T-helper 1 cell (primary cell): ENCODE measurements at places on chromosomes 11 and 22.

DNA sequence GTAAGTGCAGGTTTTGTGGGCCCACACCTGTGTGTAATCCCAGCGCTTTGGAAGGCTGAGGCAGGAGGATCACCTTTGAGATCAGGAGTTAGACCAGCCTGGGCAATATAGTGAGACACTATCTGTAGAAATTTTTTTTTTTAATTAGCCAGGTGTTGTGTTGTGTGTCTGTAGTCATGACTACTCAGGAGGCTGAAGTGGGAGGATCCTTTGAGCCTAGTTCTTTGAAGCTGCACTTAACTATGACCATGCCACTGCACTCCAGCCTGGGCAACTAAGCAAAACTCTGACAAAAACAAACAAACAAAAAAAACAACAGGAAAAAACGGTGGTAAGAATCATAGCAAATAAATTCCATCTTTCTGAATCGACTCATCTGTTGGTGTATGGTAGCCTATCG is 268.6 kb upstream of the PDGFD start:
- no peak for DNase-seq

GRCh38 chr11:73478737-73479347 is 102.6 kb downstream of the RELT start:
- DNase-seq, result no peak

- DNase-seq, result no peak
Observed at GRCh38 chr11:106828576-106828975, 189.7 kb downstream of the GUCY1A2 start.

- DNase-seq, result no peak
Observed at GRCh38 chr22:28204382-28204781, 285.3 kb upstream of the PITPNB start.

DNA sequence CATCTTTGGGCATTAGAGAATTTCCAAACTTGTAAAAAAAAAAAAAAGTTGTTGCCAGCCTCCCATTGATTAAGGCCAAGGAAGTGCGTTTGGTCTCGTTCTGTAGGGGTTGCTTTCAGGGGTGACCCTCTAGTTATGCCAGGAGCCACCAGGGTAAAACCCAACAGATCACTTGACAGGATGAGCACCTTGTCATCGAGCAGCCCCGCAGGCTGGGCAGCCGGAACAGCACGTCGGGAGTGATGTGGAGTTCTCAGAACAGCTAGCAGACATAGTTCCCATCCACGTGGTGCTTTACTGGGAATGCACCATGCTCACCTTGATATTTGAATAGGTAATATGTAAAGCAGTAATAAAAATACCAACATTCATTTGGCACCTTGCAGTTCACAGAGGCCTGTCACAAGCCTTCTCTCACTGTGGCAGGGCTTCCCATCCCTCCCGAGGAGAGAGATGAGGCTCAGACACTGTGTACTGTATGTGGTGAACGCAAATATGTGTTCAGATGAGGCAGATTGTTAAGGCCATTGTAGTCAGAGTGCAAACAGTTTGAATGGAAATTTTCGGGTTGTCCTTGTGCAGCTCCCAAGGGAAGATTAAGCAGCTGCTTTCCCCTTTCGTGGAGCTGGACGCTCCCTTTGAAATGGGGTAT is 70.9 kb upstream of the SORL1-AS1 start:
- no peak for DNase-seq

- DNase-seq, result no peak
Observed at GRCh38 chr11:87281496-87281895, 243.8 kb downstream of the TMEM135 start.

- DNase-seq, result peak; percentile 32
Observed at GRCh38 chr22:30275625-30276024, 9.0 kb upstream of the OSM start.

DNA sequence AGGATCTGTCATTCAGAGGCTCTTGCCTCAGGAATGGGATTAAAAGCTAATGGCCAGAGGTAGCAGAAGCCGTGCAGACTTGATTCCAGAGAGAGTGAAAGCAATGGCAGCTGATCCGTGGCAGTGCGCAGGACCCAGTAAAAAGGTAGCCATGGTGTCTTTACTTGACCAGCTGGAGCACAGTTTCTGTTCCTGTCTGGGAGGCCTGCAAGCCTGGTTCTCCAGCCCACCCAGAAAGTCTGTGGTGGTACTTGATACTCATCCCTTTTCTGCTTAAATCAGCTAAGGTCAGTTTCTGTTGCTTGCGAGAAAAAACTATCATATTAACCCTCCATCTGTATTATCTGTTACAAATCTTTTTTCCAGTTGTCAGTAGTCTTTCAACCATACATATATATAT is 86.7 kb downstream of the RPS6KA4 start:
- no peak for DNase-seq

DNA sequence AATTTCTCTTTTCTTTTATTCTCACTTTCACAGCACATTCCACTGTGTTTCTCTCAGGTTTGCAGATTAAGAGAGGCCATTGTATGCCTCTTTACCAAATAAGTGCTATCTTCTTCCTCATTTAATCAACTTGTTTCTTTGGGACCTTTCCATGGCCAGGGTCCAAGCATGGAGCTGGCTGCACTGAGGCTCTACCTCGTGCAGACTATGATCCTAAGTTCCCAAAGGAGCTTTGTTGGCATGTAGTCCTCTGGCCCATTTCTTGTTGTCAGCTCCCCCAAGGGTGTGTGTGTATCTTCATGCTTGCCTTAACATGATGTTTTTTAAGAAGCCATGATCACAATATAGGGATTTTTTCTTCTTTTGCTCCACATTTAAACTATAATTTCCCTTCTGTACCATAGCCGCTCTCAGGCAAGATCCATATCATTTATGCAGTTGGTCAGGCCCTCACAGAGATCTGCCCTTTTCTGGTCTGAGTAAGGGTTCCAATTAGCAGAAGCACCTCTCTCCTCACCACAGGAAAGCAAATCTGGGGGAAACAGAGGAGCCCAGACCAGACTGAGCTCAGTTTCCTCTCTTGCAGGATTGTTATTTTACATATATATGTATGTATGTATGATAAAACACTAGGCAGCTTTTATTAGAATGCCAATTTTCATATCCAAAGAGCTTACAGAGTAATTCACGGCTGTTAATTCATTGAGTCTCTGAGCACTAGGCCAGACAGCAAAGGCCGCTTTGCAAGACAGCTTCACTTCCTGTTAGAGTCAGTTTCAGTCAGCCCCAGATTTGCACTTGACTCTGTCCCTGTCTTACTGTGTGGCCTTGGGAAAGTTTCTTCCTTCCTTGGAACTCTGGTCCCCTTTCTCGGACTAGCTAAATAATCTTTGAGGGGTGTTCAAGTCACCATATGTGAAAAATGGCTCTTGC is 34.3 kb downstream of the CYB5R2 start:
- no peak for DNase-seq

DNA sequence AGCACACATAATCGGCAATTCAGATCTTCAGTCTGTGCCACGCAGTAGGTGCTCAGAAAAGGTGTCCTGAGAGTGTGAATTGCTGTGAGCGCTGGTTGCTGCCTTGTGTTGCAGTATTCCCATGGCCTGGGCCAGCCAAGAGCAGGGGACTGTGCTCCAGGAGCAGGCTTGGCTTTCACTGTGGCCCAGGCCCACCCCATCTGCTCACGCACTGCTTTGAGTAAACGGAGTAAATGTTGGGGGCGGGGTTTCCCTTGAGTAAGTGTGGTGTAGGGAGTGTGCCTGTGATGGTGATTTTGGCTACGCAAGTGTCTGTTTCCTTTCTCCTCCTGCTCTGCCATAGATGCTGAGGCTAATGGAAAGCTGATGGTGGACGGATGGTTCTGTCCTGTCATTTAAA is 2.3 kb downstream of the CTTN start:
- no peak for DNase-seq

DNA sequence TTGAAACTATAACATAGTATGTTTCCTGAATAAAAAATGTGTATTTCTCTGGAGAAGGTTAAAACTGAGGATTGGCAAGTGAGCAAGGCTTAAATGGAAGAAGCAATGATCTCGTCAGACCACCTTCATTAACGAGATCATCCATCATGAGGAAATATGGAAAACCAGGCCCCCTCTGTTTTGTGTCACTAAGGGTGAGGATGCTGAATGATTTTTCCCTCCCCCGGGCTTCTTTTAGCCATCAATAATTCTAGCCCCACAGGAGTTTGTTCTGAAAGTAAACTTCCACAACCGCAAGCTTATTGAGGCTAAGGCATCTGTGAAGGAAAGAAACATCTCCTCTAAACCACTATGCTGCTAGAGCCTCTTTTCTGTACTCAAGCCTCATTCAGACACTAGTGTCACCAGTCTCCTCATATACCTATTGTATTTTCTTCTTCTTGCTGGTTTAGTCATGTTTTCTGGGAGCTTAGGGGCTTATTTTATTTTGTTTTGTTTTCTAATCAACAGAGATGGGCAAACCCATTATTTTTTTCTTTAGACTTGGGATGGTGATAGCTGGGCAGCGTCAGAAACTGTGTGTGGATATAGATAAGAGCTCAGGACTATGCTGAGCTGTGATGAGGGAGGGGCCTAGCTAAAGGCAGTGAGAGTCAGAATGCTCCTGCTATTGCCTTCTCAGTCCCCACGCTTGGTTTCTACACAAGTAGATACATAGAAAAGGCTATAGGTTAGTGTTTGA is 5.8 kb upstream of the HBE1 start:
- DNase-seq, result no peak

DNA sequence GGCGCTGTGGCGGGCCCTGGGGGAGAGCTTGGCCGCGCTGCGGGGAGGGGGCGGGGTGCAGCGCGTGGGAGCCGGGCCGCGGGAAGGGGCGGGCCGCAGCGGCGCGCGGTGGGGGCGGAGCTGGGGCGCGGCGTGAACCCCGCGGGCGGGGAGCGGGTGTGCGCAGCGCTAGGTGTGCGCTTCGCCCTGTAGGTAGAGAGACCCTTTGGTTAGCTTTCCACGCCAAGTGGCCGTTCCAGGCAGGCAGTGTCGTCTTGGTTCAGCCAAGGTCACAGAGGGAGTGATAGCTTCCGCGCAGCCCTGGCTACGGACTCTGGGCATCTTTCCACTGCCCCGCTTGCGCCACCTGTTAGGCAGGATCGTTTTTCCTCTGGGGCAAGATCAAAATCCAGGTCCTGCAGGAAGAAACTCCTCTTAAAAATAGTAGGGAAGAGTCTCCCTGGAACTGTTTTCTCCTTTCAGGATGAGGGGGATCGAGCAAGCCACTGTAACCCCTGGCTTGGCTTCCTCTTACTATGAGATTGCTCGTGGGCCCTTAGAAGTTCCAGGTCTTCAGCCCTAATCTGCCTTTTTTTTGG is 434 bp downstream of the BANF1 start:
- no peak for DNase-seq

- no peak for DNase-seq
Observed at GRCh38 chr11:47495856-47496217, 46.9 kb upstream of the RAPSN start.

DNA sequence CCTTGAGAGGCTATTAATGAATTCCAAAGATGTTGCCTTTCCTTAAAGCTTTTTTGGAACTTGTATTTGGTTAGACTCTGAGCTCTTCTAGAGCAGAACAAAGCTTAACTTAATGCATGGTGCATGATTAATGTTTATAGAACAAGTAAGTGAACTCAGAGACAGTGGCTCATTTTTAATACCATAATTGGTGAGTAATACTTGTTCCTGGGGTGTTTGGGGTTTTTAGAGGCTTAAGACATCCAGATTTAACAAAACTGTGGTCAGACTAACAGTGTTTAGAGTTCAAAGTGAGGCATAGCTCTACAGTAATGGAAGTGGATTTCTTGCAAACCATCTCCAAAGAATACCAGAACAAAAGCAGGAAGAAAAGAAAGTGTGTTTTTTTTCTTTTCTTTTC is 73.7 kb upstream of the CTSC start:
- no peak for DNase-seq

DNA sequence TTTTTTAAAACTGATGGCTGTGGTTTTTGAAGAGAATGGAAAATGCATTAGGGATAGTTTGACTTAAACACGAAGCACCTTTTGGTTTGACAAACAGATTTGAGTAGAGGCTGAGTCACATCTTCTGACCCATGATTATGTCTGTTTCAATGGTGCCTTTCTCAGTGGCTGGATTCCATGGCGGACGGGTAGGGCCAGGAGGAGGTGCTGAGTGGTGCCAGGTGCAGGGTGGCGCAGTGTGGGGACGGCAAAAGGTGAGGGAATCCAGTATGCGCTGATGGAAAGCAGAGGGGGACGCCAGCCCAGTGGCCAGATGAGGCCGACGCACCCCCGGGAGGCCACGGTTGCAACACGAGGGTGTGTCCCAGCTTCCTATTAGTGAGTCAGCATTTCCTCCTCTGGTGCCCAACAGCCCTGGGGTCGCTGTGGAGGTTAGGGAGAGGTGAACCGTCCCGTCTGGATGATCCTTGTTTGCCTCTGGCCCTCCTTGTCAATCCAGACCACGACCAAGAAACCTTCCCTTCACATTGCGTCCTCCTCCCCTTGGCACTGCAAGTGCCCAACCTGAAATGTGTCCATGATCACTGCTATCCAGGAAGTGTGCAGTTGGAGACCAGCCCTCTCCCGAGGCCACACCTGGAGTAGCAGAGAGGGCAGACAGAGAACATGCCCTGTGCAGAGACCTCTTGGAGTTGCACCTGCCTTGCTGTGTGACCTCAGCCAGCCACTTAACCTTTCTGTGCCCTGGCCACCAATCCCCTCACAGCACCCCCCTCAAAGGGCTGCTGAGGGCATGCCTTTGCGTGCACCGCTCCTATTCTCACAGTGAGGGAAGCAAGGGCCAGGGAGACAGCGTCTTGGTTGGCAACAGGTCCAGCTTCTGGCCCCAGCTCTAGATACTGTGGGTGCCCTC is 32.5 kb upstream of the ATXN10 start:
- no peak for DNase-seq

GRCh38 chr11:111059726-111060125 is 185.8 kb upstream of the POU2AF2 start:
- no peak for DNase-seq

DNA sequence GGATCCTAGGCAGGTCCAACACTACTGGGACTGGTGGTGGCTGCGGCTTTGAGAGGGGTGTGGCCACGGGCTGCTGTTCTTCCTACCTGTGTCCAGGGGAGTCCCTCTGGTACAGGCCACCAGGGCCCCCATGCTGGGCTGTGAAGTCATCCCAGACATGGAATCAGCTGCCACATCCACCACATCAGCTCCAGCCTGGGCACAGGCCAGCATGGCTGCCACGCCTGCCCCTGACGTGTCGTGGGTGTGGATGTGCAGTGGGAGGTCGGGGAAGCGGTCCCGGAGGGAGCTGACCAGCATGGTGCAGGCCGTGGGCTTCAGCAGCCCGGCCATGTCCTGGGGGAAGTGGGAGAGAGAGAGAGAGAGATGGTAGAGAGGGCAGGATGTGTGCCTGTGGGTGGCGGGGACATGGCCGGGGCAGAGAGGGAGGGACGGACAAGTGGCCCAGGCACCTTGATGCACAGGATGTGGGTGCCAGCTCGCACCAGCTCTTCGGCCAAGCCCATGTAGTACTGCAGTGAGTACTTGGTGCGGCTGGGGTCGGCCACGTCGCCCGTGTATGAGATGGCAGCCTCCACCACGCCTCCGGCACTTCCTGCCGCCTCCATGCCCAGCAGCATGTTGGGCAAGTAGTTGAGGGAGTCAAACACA is 6.2 kb upstream of the LRFN4 start:
- no peak for DNase-seq

DNA sequence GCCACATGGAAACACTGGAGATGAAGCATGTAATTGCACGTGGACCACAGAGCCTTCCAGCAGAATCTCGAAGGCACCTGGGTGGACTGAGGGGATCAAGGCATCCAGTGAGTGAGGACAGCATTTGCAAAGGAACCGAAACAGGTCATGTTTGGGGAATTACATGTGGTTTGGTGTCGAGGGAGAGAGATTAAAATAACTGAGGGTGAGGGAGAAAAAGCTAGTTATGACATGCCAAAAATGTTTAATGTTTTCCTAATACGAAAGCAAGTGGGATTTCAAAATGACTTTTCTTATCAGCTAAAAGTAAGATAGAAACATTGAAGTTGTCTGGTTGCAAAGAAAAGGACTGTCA is 157.1 kb downstream of the BLID start:
- no peak for DNase-seq

GRCh38 chr22:37156686-37157435 is 7.1 kb upstream of the IL2RB start:
- no peak for DNase-seq
